Activated CD4-positive, alpha-beta T cell treated with anti-CD3 and anti-CD28 coated beads, Interleukin-2, Interleukin-6, amounts not matched to agents 100 ng/mL and 50 ng/mL, durations not matched to agents 16 hours and 8 hours (primary cell): ENCODE measurements at places on chromosomes 4 and X.

GRCh38 chrX:154024271-154024670 is 4.6 kb upstream of the IRAK1 start:
- no peak for DNase-seq

DNA sequence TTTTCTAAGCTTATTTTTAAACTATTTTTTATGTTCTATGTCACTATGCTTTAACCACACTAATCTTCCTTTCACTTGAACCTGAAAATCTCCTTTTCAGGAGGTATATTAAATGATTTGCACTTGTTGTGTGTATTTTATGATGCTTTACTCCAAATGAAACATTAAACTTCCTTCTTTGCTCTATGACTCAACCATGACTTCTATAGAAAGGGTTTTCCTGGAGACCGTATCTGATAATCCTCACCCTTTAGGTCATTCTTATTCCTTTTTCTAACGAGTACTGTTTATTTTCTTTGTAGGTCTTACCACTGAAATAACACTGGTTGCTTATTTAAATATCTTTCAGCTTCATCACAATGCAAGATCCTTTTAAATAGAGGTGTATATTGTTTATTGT is 1163.2 kb downstream of the PCDH18 start:
- DNase-seq = no peak

- DNase-seq = no peak
These were observed 10.7 kb upstream of the PDHA1 start for GRCh38 chrX:19332983-19333382.

- no peak for DNase-seq
These were observed 43.7 kb downstream of the EDNRA start for GRCh38 chr4:147524601-147525000.

- DNase-seq = no peak
These were observed 90.6 kb upstream of the AFAP1 start for GRCh38 chr4:8030121-8030781.

GRCh38 chrX:11137543-11138139 is 26.5 kb downstream of the HCCS start:
- DNase-seq = peak; percentile 24

- no peak for DNase-seq
These were observed 69.5 kb downstream of the DHX15 start for GRCh38 chr4:24514808-24515207.

DNA sequence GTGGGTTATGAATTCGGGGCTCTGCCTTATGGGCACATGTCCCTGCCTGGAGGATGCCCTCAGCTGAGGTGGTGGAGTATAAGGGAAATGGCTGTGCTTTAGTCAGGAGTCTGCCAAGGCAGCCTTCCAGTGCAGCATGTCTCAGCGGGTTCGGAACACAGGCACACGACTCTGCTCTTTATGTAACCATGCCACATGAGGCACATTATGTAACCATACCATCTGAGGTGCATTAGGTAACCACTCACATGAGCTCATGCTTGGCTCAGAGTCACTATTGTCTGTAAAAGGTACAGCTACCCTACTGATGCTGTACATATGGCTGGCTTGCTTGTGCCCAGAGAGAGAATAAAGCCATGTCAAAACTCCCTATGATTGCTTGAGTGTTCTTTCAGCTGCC is 723.6 kb downstream of the TRAM1L1 start:
- no peak for DNase-seq
